Tibial nerve (tissue), 4 donors: ENCODE measurements at places on chromosomes 5 and 9. TPM values are rescaled to one million over a fixed set of nuclear protein-coding genes. Genes with fewer than 3 reads are reported as not detected.

Gene FREM1
- 3.3 TPM for total RNA-seq

Gene ZNF346
- 18.2 TPM for total RNA-seq

Gene MRPS2
- 25.3 TPM for total RNA-seq

DNA sequence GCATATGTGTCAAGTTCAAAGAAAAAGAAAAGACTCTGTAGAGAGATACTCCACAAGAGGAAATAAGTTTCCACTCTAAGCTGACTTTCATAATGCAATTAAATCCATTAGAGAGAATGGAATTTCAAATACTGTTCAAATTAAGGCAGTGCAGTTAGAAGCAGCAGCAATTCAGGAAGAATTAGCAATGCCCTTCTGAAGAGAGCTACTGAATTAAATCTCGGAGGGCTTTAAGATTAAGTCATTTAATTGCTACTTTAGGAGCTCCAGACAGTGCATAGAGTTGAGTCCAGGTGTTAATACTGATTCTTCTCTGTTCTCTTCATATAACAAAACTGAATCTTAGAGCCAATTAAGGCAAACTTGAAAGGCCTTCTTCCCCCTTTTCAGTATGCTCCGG lies 8.5 kb downstream of the CDH12 start:
- no peaks in the 10 kb centered on the region for H3K36me3 ChIP-seq
- H3K27me3 ChIP-seq, result no peaks in the 10 kb centered on the region
- H3K4me3 ChIP-seq, result no peak overlapping the region
- no peaks in the 10 kb centered on the region for H3K4me1 ChIP-seq
- H3K27ac ChIP-seq, result no peak overlapping the region

DNA sequence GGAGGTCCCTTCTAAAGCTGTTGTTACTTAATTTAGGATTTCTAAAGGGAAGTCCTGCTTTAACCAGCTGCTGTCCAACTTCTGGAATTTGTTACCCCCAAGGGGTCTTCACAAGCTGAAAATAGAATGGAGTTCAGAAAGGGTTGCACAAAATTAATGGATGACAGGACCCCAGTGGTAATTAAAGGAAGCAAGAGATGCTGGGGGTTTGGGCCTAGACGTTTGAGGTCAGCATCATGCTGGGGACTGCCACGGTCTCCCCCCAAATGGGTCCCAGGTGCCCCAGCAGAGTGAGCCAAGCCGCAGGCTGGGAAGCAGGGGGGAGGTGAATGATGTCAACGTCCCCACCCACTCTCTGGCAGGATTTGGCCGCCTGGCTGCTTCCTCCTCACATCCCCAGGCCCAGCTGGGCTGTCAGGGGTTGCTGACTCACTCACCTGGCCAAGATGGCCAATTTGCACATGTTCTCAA lies 97.5 kb upstream of the ARAP3 start:
- no peak overlapping the region for H3K27ac ChIP-seq
- no peaks in the 10 kb centered on the region for H3K36me3 ChIP-seq
- no peaks in the 10 kb centered on the region for H3K4me1 ChIP-seq
- no peaks in the 10 kb centered on the region for H3K27me3 ChIP-seq
- peak; percentile 21 for DNase-seq

- H3K27ac ChIP-seq, result peak overlapping the region; percentile 88
- no peak for DNase-seq
- peaks cover 63% of the 10 kb centered on the region for H3K4me1 ChIP-seq
- no peaks in the 10 kb centered on the region for H3K27me3 ChIP-seq
Observed at GRCh38 chr9:127875306-127875966, 2.0 kb downstream of the AK1 start.

DNA sequence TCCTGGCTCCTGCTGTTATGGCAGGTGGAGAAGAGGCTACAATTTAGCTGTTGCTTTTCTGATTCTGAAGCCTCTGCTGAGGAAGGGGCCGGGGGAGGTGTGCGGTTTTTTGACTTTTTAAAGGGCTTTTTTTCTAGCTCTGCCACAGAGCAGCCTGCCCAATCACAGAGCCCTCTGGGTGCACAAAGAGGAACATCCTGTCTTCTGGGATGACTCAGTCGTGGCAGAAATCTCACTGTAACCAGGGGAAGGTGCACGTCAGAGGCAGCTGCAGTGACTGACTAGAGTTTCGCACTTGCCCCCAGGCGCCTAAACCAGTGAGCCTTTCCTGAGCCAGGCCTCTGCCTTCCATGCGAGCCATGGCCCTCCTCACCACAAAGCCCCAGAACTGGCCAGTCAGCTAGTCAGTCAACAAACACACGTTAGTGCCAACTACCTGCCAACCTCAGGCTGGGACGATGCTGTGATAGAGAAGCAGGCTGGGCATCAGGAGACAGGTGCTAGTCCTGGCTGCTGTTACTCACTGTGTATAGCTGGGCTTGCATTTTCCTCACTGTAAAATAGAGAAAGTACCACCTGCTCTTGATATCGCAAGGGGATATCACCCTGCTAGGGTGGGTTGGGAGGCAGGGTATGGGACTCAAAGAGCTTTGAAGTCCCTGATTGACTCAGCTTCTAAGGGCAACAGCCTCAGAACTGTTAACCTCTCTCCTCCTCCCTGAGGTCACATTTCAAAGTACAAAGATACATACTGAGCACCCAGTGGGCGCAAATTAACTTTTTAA lies 2.2 kb downstream of the AKNA start:
- peak; percentile 35 for DNase-seq
- H3K27ac ChIP-seq, result peak overlapping the region; percentile 93
- H3K36me3 ChIP-seq, result peaks cover 7% of the 10 kb centered on the region
- peaks cover 57% of the 10 kb centered on the region for H3K4me1 ChIP-seq
- no peaks in the 10 kb centered on the region for H3K27me3 ChIP-seq

Gene FIBCD1
- total RNA-seq, result not detected

Gene ACTBL2
- total RNA-seq, result not detected

DNA sequence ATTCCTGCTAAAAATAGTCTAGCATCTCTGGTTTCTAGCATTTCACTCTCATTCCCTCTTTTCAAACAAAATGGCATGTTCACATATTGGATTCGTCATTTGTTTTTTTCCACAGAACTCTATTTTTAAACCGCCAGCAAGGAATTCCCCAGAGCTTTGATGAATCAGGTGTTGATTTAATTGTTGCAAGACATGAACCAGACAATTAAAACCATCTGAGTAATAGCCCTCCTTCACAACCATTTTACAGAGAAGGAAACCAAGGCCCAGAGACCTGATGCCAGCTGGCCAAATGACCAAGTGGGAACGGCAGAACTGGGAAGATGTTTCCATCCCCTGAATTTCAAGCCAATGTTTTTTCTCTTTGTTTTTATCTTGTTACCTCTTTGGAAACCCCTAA lies 167.0 kb downstream of the CAAP1 start:
- DNase-seq, result no peak
- no peaks in the 10 kb centered on the region for H3K36me3 ChIP-seq
- H3K27me3 ChIP-seq, result no peaks in the 10 kb centered on the region
- H3K4me3 ChIP-seq, result no peak overlapping the region
- no peaks in the 10 kb centered on the region for H3K4me1 ChIP-seq
